ENCODE measurements at places on chromosomes 11 and 22. TPM values are rescaled to one million over a fixed set of nuclear protein-coding genes. Genes with fewer than 3 reads are reported as not detected.
A peak's percentile ranks its signal among the peaks of the same experiment; 100 is the strongest.

Gene CASP5
- total RNA-seq, result not detected

Gene MPPED2
- total RNA-seq, result 0.20 TPM

- DNase-seq, result peak; percentile 47
Observed at GRCh38 chr11:15893080-15893492, 463.3 kb downstream of the SOX6 start.

- no peak for DNase-seq
Observed at GRCh38 chr11:11807811-11808782, 33.7 kb upstream of the USP47 start.

- no peak for DNase-seq
Observed at GRCh38 chr11:62012832-62013461, 45.5 kb upstream of the FTH1 start.

DNA sequence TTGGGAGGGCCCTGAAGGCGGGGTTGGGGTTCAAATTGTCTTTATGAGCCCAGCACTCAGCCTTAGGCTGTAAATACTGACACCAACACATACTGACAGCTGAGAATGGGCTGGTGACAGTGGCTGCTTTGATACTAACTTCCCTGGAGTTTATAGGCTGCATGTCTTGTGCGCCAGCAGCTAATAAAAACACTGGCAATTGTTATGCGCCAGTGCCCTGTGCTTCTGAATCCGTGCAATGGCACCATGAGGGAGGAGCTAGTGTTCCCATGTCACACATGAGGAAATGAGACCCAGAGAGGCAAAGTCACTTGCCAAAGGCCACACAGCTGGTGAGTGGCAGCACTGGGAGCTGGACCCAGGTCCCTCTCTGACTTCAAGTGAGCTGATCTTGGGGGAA, 23.8 kb downstream of the SHISAL1 start:
- no peak for DNase-seq

- no peak for DNase-seq
Observed at GRCh38 chr22:48779211-48779643, 1048.4 kb downstream of the BRD1 start.

GRCh38 chr11:35943309-35943708, 553 bp upstream of the LDLRAD3 start:
- DNase-seq, result no peak

DNA sequence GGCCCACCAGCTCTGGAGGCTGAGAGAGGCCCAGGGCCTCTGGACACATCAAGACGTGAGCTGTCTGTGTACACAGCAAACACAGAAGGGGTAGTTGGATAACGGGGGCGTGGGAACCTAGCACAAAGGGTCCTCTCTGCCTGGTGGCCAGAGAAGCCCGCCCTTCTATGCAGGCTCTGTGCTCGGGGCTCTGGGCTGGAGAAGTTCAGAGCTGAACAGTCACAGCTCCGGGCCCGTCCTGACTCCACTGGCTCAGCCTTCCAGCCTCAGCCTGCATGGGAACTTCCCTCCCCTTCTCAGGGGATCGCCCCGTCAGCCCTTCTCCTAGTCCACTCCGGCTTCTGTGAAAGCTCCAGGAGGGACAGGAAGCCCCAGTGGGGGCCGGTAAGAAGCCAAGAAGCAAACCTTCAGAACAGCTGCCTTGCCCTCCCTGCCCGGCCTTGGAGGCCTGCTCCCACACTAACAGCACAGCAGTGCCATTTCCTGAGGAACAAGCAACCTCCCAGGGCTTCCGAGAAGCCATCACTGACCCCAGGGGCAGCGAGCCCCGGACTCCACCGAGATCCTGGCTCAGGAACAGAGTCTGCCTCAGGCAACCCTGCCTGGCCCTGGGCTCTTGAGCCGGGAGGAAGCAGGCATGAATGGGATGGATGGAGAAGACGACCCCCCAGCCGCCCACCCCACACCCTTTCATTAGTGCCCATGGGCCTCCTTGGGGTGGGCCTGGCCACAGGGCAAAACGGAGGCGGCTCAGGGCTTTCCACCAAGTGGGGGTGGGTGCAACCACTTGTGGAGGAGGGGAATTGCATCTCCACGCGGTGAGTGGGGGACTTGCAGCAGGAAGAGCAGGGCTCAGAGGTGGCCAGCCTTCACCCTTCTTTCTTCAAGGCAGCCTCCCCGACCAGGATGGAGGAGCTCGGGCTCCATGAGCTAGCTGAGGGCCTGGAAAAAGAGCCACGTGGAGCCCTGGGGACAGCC, 119.8 kb downstream of the ST3GAL4 start:
- DNase-seq, result peak; percentile 23

- no peak for DNase-seq
Observed at GRCh38 chr11:64327375-64327774, 9.5 kb downstream of the PRDX5 start.

DNA sequence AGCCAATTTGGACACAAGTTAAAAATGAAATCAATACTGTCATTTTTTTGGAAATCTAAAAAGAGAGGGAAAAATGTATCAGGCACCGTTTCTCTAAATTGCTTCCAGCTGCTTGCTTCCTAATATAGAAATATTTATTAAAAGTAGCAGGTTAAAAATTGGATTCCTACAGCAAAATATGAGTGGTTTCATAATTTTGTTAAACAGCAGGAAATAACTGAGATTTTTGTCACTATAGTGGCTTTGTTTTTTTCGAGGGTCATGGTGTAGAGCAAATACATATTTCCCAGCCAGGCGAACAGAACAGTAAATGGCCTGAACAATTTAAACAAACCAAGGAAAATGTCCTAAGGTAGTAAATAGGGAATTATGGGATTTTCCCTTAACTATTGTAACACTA, 159.7 kb downstream of the DDX10 start:
- DNase-seq, result peak; percentile 43

Measured in lung microvascular endothelial cell (primary cell).